ENCODE measurements at places on chromosomes 5 and 9. TPM values are rescaled to one million over a fixed set of nuclear protein-coding genes. Genes with fewer than 3 reads are reported as not detected.

DNA sequence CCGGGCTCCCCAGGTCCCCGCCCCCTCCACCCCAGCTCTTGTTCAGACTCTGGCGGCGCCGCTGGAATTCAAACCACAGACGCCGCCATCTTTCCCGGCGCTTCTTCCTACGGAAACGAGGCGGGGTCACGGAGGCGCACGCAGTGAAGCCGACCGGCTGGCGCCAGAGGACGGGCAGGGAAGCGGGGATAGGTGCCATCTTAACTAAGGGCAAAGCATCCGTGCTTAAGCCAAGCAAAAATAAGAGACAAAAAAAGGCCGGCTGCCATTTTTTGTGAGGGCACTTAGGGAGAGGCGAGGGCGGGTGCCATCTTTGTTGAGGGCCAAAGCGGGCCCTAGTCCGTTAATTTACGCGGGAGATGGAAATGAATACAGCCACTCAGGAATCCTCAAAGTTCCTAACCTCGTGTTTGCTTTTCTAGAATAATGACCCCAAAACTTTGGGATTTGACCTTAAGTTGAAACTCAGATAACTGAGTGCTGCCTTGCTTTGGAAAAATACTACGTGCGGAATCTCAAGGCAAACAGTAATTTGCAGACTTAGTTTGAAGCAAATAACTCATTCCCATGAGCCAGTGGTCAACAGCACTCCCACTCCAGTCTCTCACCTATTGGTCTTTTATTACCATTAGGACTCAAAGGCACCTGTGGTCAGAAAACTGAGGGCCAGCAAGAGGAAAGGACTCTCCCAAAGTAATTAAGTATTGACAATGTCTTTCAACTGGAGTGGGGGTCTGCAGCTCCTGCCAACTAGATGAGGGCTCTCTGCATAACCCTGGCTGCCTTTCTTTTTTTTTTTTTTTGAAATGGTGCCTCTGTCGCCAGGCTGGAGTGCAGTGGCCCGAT, at the start of gene CDK5RAP2:
CDK5RAP2 (minus strand) TSS at position 117 of the 846 bp plus-strand sequence. CDS start 189 bp downstream, outside the sequence.
- peak; percentile 98 for DNase-seq

DNA sequence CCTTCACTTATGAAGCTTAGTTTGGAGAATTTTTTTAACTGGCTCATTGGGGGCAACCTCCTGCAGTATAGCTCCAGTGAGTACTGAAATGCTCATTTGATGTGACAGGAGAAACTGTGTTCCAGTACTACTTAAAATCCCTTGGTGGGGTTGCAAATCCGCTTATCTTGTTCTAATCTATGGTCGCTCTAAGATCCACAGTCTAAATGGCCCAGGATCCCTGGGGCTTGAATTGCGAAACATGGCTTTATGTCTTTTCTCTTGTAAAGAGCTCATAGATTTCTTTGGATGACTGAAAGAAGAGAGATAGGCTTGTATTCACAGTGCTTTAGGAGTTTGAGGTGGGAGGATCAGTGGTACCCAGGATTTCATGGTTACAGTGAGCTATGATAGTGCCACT, 52.7 kb downstream of the ADAMTSL1 start:
- DNase-seq, result peak; percentile 22

- DNase-seq, result no peak
These were observed 30.5 kb downstream of the SFXN1 start for GRCh38 chr5:175508896-175509295.

The MLANA gene
- total RNA-seq, result not detected

DNA sequence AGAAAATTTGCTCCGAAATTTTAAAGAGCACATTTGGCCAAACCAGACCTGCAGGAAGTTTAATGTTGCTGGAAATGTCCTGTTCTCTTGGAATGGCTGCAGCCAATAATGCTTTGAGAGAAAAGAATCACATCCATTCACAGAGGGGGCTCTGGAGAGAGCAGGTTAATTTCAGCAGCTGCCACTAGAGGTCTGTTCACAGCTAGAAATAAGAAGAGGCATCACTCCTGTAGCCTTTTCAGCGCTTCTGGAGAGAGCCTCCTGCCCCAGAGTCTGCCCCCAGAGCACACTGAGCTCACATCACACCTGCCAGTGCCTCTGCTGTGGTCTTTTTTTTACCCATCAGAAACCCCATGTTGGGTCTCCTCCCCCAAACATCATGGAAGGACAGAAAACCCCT, 124.8 kb upstream of the RAD23B start:
- DNase-seq, result peak; percentile 35

DNA sequence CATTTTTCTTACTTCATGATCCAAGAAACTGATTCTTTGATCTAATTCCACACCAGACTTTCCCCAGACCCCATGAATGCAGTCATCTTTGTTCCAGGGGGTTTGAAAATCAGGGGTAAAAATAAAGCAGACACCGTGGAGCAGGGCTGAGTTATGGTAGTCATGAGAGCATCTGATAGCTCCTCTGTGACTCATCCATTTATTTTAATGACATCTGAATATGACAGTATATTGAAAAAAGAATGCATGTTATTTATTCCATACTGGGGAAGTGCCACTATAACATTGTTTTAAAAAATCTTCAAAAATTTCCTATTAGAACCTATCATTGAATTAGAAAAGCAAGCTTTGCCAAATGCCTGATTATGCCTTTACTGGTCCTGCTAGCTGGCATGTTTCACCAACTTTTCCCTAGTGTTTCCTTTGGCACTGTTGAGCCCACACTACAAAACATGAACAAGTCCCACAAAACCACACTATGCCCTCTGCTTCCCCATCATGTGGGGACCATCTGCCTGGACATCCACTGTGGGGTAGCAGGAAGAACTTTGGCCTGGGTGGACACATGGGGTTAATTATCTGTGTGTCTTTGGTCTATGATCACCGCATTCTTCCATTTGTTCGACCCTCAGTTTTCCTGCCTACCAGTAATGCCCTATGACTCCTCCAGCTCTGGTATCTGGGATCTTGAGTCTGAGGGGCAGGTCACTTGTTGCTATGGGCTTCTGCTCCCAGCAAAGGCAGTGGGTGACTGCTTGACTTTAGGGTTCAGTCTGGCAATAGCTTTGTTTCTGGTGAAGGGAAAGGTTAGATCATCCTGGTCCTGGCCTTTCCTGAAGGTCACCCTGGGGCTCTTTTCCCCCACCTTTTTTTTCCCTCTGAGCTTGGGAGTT, 82.7 kb upstream of the PANK3 start:
- no peak for DNase-seq

The MOB3B gene
- total RNA-seq, result 0.43 TPM

GRCh38 chr9:6631207-6631512, 14.4 kb downstream of the GLDC start:
- no peak for DNase-seq

DNA sequence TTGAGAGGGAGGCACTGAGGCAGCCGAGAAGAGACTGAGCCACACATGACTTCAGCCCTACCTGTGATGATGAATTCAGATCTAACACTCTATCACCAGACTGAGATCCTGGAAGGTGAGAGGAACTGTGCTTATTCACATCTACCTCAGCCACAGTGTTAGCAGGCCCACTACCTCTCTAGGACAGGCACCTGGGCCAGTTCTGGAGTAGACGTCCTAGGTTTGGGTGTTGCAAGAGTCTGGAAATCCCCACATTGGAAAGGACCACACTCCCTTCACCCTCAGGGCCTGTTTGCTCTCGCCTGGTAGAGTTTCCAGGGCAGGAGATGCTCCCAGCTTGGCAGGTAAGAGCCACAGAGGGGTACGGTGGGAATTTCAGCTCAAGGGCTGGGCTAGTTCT, 113.8 kb upstream of the CCL21 start:
- no peak for DNase-seq

The WDR38 gene
- total RNA-seq, result not detected

The PHF24 gene
- not detected for total RNA-seq

The RMRP gene
- 163,599 TPM for total RNA-seq

- DNase-seq, result peak; percentile 30
These were observed 473 bp downstream of the ZBTB34 start for GRCh38 chr9:126860757-126861466.

The TAS2R1 gene
- total RNA-seq, result 0.32 TPM

- no peak for DNase-seq
These were observed 6.5 kb downstream of the GFI1B start for GRCh38 chr9:132985071-132985350.

The PCDHGA12 gene
- 15.5 TPM for total RNA-seq

GRCh38 chr9:68933434-68934328, 80.2 kb downstream of the PRKACG start:
- DNase-seq, result no peak

- no peak for DNase-seq
These were observed 32.8 kb downstream of the RHOBTB3 start for GRCh38 chr5:95763941-95764340.

DNA sequence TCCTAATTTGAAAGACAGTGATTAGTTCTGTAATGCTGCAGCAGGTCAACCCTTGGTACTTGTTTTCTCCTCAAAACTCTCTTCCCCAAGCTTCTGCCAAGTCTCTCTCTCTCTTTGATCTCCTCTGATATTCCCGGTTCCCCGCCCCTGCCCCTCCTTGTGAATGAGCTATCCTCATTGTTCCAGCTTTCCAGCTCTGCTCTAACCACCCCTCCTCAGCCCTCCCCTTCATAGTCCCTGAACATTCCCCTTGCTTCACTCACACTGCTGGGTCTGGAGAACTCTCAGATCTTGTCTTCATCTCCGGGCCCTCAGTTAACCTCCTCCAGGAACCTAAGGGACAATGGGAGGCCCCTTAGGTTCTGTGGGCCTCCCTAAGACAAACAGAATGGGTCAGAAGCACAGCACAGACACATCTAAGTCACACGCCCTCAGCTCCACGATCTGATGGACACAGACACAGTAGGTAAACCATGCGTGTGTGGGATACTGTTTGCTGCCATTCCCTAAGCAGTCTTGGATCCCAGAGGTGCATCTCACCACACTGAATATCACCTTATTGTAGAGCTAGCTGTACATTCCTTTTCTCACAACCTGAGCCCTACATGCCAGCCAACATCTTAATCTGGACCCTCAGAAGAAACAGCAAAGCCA, 17.4 kb upstream of the LARP1 start:
- DNase-seq, result no peak

GRCh38 chr5:174083056-174083827, 37.7 kb downstream of the NSG2 start:
- no peak for DNase-seq

DNA sequence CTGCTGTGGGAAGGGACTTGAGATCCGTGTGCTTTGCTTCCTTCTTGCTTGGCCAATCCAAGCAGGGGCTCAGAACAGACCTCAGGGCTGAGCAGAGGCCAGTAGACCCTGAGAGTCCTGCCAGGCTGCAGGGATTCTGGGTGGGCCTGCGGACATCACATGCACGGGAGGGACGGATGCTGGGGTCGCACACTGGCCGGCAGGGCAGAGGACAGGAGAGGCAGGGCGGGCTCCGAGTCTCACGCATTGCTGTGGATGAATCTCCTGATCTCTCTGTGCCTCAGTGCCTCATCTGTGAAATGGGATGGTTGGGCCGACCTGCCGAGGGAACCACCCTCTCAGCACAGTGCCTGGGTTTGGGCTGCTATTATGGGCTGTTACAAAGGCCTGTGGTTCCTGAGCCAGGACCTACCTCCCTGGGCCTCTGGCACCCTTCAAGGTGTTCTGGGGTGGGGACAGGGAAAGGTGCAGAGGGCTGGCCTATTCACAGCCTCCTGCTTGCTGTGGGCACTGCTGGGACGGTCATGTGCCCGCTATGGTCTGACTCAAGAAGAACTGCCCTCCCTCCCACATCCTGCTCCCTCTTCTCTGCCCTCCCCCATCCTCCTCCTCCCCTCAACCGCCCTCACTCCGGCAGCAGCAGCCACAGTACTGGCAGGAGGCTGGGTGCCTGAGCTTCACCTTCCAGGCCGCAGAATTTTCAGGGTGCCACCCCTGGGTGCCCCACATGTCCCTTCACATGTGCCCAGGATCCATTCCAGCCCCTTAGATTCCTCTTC, 43.3 kb downstream of the NCS1 start:
- DNase-seq, result peak; percentile 45

- no peak for DNase-seq
These were observed 41.8 kb downstream of the CDO1 start for GRCh38 chr5:115774684-115775083.

GRCh38 chr5:112059579-112060135, 302.7 kb upstream of the NREP start:
- DNase-seq, result peak; percentile 7

- no peak for DNase-seq
These were observed 22.5 kb upstream of the PTGS1 start for GRCh38 chr9:122348288-122348777.

DNA sequence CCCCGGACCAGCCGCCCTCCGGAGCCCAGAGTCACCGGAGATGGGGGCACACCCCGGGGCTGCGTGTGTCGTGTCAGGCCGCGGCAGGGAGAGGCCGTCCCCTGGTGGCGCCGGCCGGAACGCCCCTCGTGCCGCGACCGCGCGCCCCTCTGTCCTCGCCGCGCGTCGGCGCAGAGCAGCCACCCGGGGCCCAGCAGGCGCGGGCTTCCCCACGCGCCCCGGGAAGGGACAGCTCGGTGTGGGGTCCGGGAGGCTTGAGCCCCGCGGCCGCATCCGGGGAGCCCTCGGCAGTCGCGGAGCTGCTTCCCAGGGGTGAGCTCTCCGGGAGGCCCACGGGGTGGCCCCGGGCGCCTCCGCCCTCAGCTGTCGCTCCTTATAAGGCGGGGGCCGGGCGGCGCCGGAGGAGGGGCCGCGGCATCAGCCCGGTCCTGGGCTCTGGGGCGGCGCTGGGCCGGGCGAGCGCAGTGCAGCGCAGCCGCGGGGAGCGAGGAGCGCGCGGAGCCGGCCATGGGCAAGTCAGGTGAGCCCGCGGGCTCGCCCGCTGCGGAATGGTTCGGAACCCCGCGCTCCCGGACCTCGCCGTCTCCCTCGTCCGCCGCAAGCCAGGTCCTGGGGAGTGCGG, at the start of gene GLIPR2:
GLIPR2 (plus strand) TSS at position 462 of the 622 bp plus-strand sequence; CDS start at position 508, 46 bp downstream.
- DNase-seq, result peak; percentile 74

GRCh38 chr9:91419222-91420191, 4.1 kb downstream of the NFIL3 start:
- peak; percentile 99 for DNase-seq

The CDC25C gene
- 6.9 TPM for total RNA-seq

The KCNV2 gene
- not detected for total RNA-seq

DNA sequence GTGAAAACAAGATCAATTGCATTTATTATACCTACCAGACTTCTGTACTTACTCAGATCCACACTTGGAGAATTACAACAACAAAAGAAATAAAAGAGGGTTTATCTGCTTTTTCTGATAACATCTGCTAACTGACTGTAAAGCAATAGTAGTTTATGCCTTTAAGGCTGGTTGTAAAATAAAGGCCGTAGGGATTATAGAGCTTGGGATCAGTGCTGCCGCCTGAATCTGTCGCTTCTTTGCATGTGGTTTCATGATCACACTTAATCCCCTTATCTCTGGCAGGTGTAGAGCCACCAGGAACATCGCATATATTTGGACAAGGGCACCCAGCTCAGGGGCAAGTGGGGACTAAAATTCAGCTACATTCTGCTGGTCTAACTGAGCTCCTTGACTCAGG, 146.7 kb downstream of the CCDC192 start:
- no peak for DNase-seq
